H1 (cell line): ENCODE measurements at places on chromosomes 3 and 15. TPM values are rescaled to one million over a fixed set of nuclear protein-coding genes. Genes with fewer than 3 reads are reported as not detected.
A peak's percentile ranks its signal among the peaks of the same experiment; 100 is the strongest.

The RASSF1 gene
- 10.3 and 11.2 TPM in 2 replicates for total RNA-seq

The NOX5 gene
- not detected in 2 replicates for total RNA-seq

The CALML4 gene
- 9.3 and 12.5 TPM in 2 replicates for total RNA-seq

The CFAP92 gene
- total RNA-seq, result 2.0 and 2.4 TPM in 2 replicates

The GOLGA8T gene
- 1.0 and 1.5 TPM in 2 replicates for total RNA-seq

The C3orf85 gene
- not detected in 2 replicates for total RNA-seq

The SLC12A8 gene
- 12.0 and 13.7 TPM in 2 replicates for total RNA-seq

The CYP8B1 gene
- total RNA-seq, result not detected in 2 replicates

The PP2D1 gene
- total RNA-seq, result not detected in 2 replicates

The DPPA4 gene
- total RNA-seq, result 734 and 772 TPM in 2 replicates

- DNase-seq, result no peak
Measured at GRCh38 chr3:180036092-180036670, 556 bp downstream of the PEX5L start.

DNA sequence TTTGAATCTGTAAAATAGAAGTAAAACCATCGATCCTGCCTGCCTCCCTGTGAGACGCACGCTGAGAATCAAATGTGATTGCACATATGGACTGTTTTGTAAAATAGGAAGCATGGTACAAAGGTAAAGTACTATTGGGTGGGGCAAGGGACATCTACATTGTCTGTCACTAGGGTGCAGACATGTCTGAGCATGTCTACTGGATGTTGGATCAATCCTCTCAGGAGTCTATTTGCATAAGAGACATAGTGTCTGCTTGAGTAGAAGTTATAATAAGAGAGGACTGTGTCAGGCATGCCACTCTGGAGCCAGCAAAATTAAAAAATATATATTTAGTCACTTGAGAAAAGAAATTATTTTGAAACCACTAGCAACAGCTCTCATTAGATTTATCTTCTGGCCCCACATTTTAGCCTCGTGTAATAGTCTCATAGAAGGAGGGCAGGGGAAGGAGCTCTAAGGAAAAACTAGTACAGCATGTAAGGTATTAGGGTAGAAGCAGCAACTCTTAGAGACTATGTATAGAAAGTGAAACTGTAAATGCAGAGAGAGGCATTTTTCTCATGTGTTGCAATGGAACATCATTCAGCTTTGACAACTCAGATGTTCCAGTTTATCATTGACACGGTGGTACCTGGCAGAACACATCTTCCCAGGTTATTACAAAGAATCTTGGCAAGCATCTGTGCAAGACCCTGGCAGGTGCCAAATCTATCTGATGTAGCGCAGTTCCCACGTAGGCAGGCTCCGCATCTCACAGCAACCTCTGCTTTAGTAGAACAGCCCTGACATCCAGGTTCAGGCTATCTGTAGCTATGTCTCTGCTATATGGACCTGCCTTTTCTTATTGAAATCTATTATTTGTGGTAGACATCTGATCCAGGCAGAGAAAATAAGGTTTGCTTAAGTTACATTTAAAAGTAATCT is 85.2 kb upstream of the CHL1 start:
- DNase-seq, result no peak

DNA sequence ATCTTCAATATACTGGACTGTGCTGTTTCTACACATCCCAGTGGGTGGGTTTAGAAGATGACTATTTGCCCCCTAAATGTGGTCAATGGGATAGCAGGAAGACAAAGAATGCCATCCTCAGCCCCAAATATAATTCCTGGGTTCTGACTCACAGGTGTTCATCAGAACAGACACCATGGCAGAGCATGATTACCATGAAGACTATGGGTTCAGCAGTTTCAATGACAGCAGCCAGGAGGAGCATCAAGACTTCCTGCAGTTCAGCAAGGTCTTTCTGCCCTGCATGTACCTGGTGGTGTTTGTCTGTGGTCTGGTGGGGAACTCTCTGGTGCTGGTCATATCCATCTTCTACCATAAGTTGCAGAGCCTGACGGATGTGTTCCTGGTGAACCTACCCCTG is 3.0 kb downstream of the CXCR6 start:
- no peak for DNase-seq

DNA sequence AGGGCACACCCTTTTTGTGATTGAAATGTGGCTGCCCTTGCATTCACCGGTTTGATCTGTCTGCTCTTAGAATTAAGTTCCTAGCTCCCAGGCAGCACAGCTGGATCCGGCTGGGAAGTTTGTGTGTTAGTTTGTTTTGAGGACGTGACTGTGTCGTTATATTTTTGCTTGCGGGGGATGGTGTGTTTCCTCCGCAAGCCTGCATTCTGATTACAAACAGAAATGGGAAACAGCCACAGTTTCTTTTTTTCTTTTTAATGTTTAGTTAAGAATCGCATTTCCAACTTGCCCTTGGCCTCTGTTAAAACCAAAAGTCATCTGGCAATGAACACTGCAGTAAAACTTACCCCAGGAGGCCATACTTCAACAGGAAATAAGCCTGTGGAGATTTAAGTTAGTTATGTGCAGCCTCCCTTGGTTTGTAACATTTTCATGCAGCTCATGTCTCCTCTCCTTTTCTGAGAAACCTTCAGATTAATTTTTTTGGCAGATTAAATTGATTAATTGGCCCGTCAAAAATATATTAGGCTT is 888 bp downstream of the TMOD3 start:
- no peak for DNase-seq

DNA sequence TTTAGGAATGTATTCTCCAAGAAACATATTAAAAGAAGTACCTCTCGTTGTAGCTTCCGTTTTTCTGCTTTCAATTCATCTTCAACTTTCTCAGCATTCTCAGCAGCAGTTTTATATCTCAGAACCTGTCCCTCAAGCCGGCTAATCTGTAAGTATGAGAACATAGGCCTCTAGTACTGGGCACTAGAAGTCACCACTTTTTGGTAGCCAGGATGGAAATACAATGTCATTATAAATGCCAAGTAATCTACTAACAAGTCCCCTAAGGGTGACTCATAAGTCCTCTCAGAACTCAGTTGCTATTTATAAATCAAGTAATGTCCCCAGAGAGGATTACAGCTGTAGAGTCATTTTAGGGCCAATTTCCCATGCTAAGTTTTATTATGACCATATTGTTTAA is 61.1 kb downstream of the MLH1 start:
- no peak for DNase-seq

DNA sequence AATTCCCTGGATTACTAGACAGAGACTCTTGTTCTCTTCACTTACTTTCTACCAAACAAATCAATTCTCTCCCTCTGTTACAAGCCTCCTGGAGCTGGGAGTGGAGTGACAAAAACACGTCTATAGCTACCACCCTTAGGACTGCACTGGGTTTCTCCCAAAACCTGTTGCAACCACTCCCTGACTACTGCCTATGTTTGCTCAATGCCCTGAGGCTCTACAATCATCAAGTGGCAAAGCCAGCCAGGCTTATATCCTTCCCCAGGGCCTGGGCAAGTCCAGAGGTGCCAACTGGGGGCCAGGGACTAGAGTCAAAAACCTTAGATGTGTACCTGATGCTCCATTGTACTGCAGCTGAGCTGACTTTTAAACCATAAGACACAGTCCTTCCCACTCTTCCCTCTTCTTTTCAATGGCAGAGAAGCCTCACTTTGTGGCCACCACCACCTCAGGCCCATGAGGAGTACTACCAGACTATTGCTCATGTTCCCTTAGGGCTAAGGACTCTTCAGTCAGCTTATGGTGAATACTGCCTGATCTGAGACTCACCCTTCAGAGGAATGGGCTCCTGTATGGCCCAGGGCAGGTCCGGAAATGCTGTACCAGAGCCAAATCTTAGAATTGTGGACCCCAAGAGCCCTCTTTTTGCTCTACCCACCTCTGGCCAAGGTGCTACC is 125.4 kb upstream of the PLCL2 start:
- no peak for DNase-seq

DNA sequence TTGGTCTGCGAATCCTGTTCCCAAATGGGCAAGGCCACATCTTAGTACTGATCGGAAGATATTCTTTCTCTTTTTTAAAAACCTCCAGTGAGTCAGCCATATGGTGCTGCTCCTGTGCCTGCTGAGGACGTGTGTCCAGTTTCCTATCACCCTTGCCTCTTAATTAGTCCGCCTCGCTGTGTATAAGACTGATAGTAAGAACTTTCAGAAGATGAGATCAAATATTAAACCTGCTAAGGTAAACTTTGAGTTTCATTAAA is 612 bp downstream of the UBA5 start:
- no peak for DNase-seq

GRCh38 chr15:44636976-44637375 is 26.5 kb downstream of the SPG11 start:
- no peak for DNase-seq

DNA sequence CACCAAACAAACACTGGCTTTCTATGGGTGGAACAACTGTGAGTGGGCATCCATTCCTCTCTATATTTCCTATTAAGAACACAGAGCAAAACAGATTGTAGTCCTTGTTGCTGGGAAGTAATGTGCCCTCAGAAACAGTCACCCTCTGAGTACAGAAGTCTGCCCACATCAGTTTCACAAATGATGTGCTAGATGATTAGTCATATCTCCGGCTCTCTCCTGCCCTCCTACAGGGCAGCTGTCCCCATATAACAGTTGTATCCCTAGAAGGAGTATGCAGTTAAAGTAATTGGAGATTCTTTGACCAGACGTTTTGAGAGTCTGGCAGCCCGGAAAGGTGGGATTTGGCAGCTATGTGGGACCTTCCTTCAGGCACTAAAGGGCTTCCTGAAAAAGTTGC is 159.9 kb downstream of the APBA2 start:
- DNase-seq, result no peak

DNA sequence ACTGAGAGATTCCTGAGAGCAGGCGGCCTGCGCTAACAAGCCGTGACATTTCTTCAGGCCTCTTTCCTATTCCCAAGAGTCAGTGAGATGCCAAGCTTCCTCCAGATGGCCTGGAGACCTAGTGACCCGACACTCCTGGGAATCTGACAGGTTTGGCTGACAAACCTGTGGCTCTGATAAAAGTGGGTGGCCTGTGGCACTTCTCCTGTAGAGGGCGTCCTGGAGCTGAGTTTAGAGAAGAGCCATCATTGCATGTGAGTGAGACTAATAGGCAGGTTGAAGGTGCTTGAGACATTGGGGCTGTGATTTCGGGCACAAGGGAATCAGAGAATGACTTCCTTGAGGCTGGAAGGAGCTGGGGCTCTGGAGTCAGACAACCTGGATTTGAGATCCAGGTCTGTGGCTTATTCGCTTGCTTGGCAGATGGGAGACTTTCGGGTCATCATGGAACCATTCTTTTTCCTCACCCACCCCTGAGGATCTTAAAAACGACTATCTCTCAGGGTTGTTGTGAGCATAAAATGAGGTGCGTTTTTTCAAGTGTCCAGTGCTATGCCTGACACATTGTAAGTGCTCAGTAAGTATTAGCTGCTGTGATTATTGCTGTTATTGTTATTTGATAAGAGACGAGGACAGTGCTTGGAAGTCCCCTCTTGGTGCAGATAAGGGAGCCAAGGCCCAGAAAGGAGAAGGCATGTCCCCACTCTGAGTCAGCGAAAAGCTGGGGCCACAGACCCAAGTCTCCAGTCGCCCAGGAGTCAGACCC is 77.2 kb downstream of the SCN10A start:
- peak; percentile 94 for DNase-seq

DNA sequence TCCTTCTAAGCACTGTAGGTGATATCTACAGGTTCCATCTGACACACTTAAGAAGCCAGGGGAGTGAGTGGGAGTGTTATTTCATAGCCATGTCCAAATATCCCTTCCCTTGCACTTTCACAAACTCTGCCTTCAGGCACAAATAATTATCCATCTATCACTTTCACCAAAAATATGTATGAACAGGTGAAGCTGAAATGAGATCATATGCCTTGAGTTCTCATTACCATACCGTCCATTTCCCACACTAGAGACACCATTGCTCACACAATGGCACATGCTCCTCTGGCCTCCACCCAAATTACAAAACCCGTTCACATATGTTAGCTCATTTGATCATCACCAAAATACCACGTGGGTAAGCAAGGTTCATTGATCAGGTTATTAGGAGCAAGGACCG is 151.9 kb upstream of the BNIP2 start:
- DNase-seq, result no peak

DNA sequence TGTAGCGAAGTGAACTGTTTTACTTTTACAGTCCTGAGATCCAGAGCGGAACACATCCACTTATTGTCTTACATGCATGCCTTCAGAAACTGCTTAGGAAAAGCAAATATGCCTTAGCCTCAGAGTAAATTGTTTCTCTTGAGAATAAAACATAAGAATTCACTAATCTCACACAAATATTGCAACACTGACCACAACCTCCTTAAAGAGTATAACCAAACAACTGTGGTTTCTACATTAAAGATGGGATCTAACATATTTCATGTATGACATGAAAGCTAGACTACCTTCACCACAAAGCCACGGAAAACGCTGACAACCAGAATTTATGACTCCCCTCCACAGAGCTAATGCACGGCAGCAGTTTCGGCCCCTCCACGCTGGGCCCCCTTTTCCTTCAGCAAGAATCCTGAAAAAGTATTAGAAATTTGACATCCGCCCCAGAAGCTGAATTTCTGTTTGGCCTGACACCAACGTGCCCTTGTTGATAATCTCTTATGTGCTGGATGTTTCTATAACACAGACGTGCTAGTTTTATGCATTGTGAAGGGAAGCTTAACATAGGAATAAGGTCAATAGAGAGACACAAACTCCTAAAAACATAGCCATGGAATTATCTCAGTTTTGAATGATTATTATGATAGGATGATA is 84.6 kb downstream of the GREM1 start:
- no peak for DNase-seq

GRCh38 chr3:14222900-14223594 is 44.4 kb downstream of the LSM3 start:
- no peak for DNase-seq

DNA sequence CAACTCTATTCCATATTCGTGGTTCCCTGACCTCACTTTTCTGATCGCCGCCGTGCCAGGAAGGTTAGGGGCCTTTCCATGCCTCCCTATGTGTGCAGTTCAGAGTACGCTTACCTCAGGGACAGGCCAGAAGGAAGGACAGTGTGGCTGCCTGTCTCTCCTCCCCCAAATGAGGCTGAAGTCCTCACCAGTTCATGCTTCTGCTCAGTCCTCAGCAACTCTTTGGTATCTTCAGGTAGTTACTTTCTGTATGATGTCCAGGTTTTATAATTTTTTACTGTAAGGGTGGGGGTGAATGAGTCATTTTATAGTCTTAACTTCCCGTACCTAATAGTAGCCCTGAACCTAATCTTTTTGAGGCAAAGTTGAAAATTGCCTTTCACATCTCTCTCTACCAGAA is 98.7 kb downstream of the VPS8 start:
- DNase-seq, result no peak

- DNase-seq, result no peak
Measured at GRCh38 chr3:71585887-71586809, 2.6 kb upstream of the FOXP1 start.
